HCT116 (cell line): ENCODE measurements at places on chromosomes 3 and 15.

DNA sequence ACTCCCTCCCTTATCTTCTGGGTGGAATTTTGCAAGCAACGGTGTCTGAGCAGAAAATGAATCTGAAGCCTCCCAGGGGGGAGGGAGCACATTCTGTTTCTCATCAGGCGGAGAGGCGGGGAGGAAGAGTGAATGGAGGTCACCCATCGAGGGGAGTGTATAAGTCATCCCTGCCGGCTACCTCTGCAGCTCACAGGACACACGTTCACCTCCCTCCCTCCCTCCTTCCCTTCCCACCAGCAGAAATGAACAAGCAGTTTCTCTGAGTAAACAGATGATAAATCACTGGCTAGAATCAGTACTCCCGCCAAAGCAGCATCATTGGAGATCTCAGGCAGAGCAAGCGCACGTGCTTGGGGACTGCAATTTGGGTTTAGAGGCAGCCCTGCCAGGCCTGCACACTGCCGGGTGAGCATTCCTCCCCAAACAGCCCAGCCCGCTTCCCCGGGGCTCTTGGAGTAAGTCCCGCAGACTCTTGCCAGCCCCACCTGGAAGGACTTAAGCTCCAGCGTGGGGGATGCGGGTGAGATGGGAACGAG, 38.3 kb downstream of the CPN2 start:
- H3K4me1 ChIP-seq, result peaks cover 29% of the 10 kb centered on the region
- H3K27me3 ChIP-seq, result no peaks in the 10 kb centered on the region
- no peak for DNase-seq
- H3K4me3 ChIP-seq, result no peak overlapping the region
- no peaks in the 10 kb centered on the region for H3K36me3 ChIP-seq

GRCh38 chr3:76097589-76097969, 312.2 kb upstream of the ZNF717 start:
- no peaks in the 10 kb centered on the region for H3K4me1 ChIP-seq
- H3K27ac ChIP-seq, result no peak overlapping the region

- no peak overlapping the region for H3K4me3 ChIP-seq
- no peaks in the 10 kb centered on the region for H3K27me3 ChIP-seq
- H3K27ac ChIP-seq, result no peak overlapping the region
- peaks cover 2% of the 10 kb centered on the region; the same call in 1 of the 2 replicates for H3K4me1 ChIP-seq
Observed at GRCh38 chr3:149717391-149718056, 34.8 kb downstream of the COMMD2 start.

DNA sequence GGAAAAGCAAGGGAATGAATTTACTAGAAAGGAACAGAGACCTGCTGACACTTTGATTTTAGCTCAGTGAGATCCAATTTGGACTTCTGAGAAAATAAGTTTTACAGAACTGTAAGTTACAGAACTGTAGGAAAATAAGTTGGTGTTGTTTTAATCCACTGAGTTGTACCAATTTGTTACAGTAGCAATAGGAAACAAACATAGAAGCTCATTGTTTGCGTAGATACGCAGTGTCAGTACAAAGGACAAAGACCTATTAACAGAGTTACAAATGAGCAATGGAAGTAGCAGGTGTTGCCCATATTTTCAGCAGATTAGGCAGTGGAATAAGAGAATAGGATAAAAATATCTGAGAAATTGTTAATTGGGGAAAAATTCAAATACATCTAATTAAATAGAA, 385.8 kb upstream of the CNTN6 start:
- DNase-seq, result no peak
- no peaks in the 10 kb centered on the region for H3K27me3 ChIP-seq
- H3K27ac ChIP-seq, result no peak overlapping the region
- no peaks in the 10 kb centered on the region for H3K36me3 ChIP-seq
- no peaks in the 10 kb centered on the region for H3K4me1 ChIP-seq
- no peak overlapping the region for H3K4me3 ChIP-seq

GRCh38 chr3:30156586-30157498, 449.6 kb upstream of the TGFBR2 start:
- no peaks in the 10 kb centered on the region for H3K27me3 ChIP-seq
- H3K4me1 ChIP-seq, result no peaks in the 10 kb centered on the region; the same call in 1 of the 2 replicates
- H3K27ac ChIP-seq, result no peak overlapping the region
- H3K36me3 ChIP-seq, result no peaks in the 10 kb centered on the region
- H3K4me3 ChIP-seq, result no peak overlapping the region

DNA sequence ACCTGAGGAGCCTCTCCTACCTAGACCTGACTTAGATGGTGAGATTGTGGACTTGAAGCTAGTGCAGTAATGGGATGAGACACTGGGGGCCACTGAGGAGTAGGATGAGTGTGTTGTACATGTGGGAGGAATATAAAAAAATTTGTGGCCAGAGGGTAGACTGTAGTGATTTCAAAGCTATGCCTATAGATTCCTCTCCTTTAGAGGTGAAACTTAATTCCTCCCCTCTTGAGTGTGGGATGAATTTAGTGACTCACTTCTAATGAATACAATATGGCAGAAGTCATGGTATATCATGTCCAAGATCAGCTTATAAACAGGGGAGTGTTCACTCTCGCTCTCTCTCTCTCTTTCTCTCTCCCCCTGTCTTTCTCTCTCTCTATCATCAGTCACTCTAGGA, 6.7 kb downstream of the ZNF860 start:
- DNase-seq, result no peak
- H3K36me3 ChIP-seq, result no peaks in the 10 kb centered on the region
- H3K27me3 ChIP-seq, result no peaks in the 10 kb centered on the region
- H3K4me3 ChIP-seq, result no peak overlapping the region
- no peaks in the 10 kb centered on the region for H3K4me1 ChIP-seq
- no peak overlapping the region for H3K27ac ChIP-seq

GRCh38 chr3:101890716-101891115, 41.4 kb downstream of the NFKBIZ start:
- H3K4me3 ChIP-seq, result no peak overlapping the region
- no peaks in the 10 kb centered on the region for H3K27me3 ChIP-seq
- H3K36me3 ChIP-seq, result no peaks in the 10 kb centered on the region
- no peak overlapping the region for H3K27ac ChIP-seq
- DNase-seq, result no peak
- H3K4me1 ChIP-seq, result no peaks in the 10 kb centered on the region

DNA sequence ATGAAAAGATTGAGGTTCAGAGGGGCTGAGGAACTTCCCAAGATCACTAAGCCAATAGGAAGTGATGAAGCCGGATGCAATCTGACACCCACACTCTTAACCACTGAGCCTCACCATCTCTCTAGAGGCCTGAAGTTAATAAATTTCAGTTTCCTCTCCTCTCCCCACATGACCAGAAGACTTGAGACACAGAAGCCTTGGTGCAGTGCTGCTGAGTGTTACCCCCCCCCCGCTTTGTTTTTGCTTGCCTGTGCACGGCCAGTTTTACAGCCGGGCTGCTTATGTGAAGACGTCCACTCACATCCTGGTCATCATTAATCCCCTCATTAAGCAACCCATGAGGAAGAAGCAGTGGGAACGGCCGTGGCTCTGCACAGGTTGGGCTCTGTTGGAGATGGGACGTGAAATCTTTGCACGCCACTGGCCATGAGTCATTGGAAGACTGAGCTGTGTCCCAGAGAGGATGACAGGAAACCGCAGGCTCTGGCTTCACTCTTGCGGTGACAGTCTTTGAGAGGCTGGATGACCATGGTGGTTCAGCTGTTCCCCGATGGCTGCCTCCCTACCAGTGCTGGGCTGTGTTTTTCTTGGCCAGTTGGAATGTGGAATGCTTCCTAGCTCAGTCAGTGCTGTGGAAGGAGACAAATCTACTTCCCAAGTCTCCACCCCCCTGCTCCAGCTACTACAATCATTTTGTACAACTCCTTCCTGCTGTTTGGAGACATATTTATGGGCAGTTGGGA, 232.6 kb upstream of the LRTM1 start:
- H3K36me3 ChIP-seq, result no peaks in the 10 kb centered on the region
- H3K4me1 ChIP-seq, result no peaks in the 10 kb centered on the region
- H3K27ac ChIP-seq, result no peak overlapping the region
- no peaks in the 10 kb centered on the region for H3K27me3 ChIP-seq
- no peak for DNase-seq
- H3K4me3 ChIP-seq, result no peak overlapping the region

- H3K27ac ChIP-seq, result no peak overlapping the region
- no peaks in the 10 kb centered on the region for H3K27me3 ChIP-seq
- no peak overlapping the region for H3K4me3 ChIP-seq
Observed at GRCh38 chr3:47752716-47753115, 29.0 kb downstream of the SMARCC1 start.

- no peaks in the 10 kb centered on the region for H3K27me3 ChIP-seq
- DNase-seq, result no peak
- no peak overlapping the region for H3K27ac ChIP-seq
- H3K36me3 ChIP-seq, result no peaks in the 10 kb centered on the region
- H3K4me3 ChIP-seq, result no peak overlapping the region
Observed at GRCh38 chr15:78673476-78673875, 32.5 kb upstream of the CHRNB4 start.

DNA sequence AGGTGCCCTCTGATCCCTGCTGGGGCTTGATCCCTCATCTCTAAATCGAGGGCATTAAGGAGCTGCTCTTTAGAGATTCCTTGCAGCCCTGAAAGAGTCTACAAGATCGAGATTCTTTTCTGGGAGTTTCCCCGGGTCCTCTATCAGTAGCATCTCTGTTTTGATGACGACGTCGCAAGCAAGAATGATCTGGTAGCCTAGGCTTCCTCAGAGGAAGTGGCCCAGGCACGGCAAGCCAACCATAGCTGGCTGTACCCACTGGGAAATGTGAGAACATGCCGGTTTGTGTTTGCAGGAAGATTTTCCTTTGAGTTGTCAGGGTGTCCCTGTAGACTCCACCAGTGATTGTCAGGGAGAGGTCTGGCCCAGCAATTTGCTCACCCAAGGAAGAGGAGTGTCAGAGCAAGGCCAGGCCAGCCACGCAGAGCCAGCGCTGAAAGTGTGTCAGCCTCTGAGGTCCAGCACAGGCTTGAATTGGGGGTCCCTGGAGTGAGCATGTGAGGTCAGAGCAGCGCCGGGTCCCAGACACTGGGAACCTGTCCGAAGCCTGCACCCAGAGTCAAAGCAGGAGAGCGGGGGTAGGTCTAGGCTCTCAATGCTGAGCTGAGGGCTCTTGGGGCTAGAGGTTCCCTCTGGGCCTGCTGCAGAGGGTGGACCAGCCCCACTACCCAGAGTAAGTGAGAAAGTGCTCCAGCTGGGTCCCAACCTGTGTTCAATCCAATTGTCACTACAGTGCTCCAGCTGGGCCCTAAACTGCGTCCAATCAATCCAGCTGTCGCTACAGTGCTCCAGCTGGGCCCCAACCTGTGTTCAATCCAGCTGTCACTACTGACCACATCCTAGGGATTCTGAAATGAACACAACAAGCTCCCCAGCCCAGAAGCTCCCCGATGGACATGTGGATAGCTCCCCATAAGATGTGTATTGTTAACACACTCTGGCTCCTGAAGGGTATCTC, 95.7 kb downstream of the CHDH start:
- H3K27me3 ChIP-seq, result no peaks in the 10 kb centered on the region
- H3K27ac ChIP-seq, result no peak overlapping the region
- DNase-seq, result no peak
- no peaks in the 10 kb centered on the region for H3K4me1 ChIP-seq

DNA sequence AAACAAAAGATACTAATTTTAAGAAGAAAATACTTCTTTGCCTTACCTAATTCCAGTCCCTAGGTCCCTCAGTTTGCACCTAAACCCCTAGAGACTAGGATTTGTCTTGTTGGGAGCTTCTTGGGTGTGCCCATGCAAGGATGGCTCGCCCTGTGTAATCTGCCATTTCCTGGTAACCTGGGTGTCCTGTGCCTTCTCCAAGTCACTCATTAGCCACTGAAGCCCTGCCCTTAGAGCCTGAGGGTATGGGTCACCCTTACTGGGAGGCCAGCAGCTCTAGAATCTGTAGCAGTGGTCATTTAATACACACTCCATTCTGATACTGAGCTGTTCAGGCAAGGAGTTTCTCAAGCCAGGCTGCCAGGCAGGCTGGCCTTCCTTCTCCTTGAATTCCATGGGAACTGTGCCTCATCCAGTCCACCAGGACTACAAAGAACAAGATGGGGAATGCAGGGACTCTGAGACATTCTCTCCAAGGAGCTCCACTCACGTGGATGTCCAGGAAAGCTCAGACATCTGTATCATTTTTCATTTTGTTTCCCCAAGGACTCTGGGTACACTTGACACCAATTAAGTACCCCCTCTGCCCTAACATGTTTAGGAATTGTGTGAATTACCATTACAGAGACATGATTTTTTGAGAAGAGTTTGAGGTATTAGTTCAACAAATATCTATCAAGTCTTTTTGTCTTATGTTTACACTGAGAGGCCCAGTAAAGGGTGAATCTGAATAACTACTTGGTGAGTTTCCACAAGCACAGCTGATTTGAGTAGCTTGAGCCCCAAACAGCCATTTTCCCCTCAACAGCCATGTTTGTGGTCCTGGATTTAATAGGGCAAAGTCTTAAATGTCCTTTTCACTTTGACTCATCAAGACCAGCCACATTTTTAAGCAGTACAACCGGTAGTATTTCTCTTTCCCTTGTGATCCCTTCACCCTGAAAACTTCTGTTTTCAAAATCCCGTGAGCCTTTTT, 52.6 kb downstream of the ARNT2 start:
- H3K27ac ChIP-seq, result no peak overlapping the region
- no peaks in the 10 kb centered on the region for H3K36me3 ChIP-seq

DNA sequence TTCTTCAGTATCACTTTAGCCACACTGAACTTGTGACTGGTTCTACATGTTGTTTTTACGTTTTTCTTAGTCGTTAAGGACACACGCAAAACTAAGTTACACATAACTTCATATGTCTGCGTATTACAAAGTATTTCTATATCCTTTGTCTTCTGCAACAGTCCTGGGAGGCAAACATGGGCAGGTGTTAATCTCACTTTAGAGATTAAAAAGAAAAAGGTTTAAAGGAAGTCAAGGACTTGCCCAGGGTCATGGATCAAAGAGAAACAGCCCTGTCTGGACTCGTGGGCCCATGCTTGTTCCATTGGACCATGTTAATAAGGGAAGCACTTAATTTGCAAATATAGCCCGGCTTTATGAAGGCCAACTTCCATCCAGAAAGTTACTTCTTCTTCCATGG, 98.6 kb upstream of the LPP start:
- no peaks in the 10 kb centered on the region for H3K27me3 ChIP-seq
- no peak overlapping the region for H3K4me3 ChIP-seq
- no peaks in the 10 kb centered on the region for H3K4me1 ChIP-seq
- DNase-seq, result no peak
- no peak overlapping the region for H3K27ac ChIP-seq

DNA sequence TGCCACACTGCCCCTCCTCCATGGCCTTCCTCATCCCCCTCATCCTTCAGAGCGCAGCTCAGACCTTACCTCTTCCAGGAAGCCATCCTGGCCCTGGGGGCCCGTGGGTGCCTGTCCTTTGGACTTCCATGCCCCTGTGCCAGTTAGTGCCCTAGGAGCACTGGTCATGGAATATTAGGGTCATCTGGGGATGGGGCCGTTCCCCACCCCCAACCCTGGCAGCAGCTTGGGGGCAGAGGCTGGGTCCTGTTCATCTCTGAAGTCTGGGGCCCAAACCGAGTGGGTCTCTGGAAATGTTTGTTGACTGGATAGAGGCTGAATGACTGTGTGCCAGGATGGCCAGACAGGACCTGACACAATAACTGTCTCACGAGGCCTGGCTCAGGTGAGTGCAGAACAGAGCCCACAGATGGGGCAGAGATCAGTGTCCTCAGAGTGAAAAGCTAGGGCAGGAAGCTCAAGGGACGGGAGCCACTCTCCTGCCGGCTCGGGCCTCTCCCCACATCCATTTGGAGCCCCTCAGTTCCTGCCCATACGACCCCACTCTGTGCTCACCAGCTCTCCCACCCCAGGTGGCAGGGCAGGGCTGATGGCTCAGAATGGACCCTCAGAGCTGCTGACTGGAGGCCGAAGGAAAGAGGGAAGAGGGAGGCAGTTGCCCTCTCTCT, 62.5 kb downstream of the TLE3 start:
- no peak overlapping the region for H3K27ac ChIP-seq
- no peaks in the 10 kb centered on the region for H3K4me1 ChIP-seq
- H3K27me3 ChIP-seq, result peaks cover 8% of the 10 kb centered on the region; the same call in 1 of the 2 replicates
- H3K4me3 ChIP-seq, result no peak overlapping the region
- no peaks in the 10 kb centered on the region for H3K36me3 ChIP-seq
- DNase-seq, result no peak
